ENCODE measurements at places on chromosomes 6 and 20.

DNA sequence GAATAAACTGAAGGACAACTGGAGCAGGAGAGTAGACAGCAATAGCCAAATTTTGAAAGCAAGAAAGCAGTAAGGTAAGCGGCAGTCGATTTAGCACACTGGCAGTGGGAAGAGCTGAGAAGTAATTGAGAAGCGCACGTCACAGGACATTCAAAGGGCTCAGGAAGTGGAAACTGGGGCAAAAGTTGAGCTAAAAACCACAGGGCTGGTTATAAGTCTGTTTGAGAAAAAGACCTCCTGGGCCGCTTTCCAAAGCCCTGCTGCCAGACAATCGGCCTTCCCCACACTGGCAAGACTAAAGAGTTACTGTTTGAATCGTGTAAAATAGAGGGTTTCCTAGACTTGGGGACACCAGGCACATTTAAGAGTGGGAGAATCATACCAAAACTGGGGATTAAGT, 161.4 kb downstream of the DNAH8 start:
- DNase-seq = no peak

GRCh38 chr20:10947726-10948125, 273.9 kb upstream of the JAG1 start:
- DNase-seq = no peak

DNA sequence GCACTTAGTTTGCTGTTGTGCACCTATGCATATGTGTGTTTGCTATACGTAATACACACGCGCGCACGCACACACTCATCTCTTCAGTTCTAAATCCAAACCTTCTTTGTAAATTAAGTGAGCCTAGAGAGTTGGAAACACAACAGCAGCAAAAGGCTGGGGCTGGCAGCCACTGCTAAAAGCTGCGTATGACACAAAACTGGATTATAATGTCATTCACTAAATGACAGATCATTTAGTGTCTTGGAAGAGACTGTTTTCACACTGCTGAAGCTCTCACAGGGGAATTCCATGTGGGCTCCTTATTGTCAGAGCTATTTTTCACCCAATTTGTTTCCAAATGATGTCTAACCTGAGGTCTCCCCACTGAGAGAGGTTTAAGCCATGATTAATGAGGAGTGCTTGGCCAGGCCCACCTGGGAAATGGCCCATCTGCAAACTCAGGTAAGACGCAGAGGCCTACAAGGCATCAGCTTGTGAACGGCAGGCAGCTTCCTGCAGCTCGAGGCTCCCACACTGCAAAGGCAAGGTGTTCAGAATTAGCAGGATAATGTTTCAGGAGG, 94.2 kb downstream of the OLIG3 start:
- DNase-seq = no peak

- DNase-seq = no peak
Measured at GRCh38 chr6:12675931-12676330, 40.6 kb upstream of the PHACTR1 start.

- DNase-seq = no peak
Measured at GRCh38 chr6:161598896-161599295, 325.0 kb upstream of the AGPAT4 start.

DNA sequence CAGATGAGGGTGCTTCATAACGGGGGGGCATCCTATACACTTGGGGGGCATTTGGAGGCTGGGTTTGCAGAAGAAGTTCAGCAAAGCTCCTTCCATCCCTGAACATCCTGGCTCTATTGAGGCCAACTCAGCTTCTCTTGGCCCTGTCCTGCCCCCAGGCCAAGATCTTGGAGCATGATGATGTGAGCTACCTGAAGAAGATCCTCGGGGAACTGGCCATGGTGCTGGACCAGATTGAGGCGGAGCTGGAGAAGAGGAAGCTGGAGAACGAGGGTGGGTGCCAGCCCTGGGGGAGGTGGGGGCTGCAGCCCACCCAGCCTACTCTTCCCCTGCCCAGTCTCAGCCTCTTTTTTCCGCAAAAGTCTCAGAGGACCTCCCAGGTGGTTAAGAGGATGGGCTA, 17.2 kb downstream of the GDAP1L1 start:
- no peak for DNase-seq

DNA sequence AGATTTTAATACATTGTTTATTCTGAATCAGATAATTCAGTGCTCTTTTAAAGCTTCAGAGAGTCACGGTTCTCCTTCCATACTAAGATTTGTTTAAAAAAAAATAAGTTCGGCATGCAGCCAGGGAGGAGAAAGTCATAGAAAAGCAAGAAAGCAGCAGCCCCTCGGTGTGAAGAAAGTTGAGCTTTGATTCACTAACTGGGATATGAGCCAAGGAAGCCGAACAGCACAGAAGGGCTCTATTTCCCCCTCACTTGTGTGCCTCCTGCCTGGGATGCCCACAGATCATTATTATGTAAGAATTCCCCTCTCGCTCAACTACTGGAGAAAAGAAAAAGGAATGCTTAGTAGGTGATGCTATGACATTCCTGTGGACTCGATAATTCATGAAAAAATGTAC, 69.3 kb upstream of the SYNJ2 start:
- DNase-seq = no peak

- DNase-seq = no peak
Measured at GRCh38 chr20:37301120-37301519, 11.7 kb downstream of the MANBAL start.

- DNase-seq = no peak
Measured at GRCh38 chr6:80143419-80143937, 37.0 kb downstream of the BCKDHB start.

DNA sequence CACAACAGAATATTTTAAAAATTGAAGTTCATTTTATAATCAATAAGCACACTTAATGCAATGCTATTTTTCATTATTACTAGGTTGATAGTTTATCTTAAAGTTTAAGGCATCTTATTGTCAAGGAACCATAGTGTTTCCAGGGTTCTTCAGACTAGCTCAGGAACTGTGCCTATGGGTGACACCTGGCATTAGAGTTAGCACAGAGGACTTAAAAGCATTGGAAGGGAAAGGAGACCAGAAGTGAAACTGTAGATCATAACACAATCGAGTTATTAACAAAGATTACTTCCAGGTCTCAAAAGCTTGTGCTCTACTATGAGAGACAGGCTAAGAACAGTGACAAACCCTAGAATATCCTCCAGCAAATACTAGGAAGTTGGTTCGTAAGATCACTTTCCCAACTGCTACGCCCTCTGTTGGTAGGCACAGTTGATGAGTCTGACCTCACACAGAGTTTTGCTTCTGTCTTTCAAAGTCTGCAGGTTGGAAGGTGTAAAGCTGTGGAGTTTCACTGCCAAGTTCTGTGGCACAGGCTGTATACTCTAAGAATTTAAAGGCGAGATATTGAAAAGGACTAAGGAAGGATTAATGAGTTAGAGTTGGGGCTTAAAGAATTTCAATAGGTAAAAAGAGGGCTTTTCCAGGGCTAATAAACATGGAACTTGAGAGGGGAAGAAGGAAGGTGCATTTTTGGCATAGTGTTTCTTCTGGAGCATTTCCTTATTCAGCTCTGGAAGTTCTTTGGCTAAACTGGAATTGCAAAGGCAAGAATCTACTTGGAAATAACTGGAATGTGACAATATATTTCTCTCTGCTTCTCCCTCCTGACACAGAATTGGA, 531.3 kb upstream of the JAG1 start:
- no peak for DNase-seq

- no peak for DNase-seq
Measured at GRCh38 chr6:162069995-162070394, 657.6 kb downstream of the PRKN start.

GRCh38 chr20:61162451-61162850, 89.6 kb upstream of the CDH4 start:
- DNase-seq = no peak

DNA sequence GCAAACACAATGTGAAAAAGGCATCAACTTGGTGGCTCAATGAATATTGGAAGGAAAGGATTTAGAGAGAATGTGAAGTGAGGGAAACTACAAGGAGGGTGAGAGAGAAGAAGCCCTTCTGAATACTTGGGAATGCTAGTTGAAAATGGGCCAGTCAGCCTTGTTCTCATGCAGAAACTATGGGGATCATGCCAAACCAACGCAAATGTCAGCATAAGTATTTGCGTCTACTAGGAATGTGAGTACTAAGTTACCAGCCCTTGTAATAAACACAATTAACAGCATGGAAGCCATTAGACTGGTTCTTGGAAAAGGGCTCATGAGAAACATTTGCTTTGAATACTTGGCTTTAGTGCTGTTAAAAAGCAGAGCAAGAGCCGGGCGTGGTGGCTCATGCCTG, 54.9 kb upstream of the AIG1 start:
- no peak for DNase-seq

DNA sequence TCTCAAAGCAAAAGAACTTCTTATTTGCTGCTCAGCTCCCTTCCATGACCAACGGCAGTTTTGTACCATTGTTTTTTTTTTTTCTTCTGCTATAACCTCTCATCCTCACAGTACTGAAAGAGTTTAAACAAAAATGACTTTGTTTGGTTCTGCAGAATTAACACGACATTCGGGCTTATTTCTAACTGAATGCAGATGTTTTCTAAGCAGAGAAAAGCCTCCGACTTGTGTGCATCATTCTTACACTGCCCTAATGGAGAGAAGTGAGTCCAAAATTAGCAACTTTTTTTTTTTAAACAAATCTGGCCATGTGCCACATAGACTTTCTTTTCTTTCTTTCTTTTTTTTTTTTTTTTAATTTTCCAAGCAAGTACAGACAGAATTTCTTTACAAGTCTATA, 382.7 kb downstream of the HDGFL1 start:
- DNase-seq = no peak

GRCh38 chr20:46903256-46903655, 8.6 kb downstream of the EYA2 start:
- no peak for DNase-seq

DNA sequence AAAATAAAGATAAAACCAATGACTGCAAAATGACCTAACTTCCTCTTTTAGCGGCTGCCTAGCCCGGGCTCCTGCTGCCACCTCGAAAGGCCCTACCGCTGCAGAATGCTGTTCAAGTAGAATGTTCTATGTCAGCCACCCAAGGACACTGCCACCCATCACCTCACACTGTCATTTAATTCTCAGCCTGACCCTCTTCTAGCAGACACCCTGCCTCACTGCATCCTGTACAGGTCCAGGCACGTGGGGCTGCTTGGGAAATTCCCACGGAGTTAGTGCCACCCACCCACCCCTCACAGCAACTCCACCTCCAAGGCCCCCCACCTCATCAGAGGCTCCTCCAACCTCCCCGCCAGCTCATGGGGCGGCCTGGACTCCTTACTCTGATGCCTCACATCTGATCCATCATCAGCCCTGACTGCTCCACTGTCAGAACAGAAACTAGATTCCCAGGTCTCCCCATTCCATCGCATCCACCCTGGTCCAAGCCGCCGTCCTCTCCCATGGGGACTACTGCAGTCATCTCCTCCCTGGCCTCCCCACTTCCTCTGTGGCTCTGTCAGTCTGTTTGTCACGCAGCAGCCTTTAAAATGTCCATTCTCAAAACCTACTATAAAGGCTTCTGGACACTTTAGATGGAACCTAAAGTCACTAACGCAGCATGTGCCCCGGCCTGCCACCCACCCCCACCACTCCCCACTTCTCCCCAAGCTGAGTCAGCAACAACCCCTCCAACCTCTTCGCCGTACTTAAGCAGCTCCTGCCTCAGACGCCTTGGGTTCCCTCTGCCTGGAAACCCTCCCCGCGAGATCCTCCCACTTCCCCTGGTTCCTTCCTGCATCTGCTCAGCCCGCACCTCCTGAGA, 17.0 kb downstream of the NFATC2 start:
- no peak for DNase-seq
